ENCODE measurements at places on chromosomes 2 and 18. TPM values are rescaled to one million over a fixed set of nuclear protein-coding genes. Genes with fewer than 3 reads are reported as not detected.

DYNAP gene
- total RNA-seq = not detected

SALL3 gene
- not detected for total RNA-seq

POTEJ gene
- total RNA-seq = not detected

DNA sequence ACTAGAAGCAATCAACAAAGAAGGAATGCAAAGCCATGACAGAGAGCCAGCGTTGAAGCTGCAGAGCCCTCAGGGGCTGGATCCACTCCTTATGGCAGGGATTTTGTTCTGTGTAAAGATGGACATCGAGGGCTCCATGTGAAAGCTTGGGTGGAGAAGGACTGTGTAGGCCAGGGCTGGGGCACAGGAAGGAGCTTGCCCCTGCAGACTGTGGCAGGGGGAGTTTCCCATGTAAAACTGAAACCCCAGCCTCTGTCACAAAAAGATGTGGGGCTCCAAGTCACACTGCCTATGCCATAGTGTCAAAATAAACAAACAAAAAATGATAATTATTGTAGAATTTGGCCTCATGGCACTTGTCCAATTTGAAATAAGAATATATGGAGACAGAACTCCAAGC, 408.7 kb upstream of the HS6ST1 start:
- no peak for DNase-seq

DNA sequence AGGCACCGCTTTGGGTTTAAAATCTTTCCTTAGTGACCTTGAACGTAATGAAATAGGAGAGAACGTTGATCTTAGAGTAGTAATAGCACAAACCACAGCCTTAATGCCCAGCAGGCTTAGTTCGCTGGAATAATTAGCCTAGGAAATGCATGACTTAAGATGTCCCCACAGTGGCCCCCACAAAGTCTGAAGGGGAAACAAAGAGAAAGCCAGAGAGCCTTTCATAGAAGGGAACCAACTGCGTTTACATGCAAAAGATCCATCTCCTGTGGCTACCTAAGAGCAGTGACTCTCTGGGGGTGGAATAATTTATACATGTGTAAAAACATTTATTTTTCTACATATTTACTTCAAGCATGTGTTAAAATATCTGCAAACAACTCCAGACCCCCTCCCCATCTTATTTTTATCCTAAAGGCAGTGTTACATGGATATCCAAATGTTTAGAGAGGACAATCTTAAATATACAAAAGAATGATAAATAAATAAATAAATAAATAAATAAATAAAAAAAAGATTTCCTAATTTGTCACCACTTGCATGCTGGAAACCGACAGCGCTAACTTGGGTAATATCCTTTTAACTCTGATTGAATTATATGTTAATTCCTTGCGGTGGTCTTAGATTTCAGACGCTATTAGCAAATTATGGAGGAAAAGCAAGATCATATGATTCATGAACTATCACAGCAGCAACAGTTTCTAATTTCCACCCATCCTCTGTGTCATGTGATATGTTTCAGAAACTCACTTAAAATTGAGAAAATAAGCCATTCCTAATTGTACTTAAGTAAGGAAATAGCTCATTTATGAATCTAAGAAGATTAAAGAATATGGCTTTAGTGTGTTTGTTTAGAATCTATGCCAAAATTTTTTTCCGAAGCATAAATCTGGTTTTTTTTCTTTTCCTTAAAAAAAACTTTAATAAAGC, 23.4 kb upstream of the CYP1B1 start:
- DNase-seq = no peak

- DNase-seq = no peak
These were observed 14.7 kb upstream of the TTC32 start for GRCh38 chr2:19916385-19916950.

DNA sequence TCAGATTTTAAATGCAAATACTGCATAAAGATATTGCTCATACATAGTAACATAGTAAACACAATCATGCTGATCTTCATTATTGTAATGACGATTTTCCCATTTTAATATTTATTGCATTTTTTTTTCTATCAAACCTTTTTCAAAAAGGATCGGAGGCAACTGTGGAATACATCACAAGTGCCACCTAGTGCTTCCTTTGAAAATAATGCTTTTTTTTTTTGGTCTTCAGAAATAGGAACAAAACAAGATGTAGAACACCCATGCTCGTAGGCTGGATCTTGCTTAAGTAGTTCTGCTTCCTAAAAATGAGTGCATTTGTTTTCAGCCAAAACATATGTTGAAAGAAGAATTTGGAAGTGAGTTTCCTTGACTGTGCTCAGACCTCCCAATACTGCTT, 35.7 kb upstream of the GPR155 start:
- no peak for DNase-seq

- DNase-seq = no peak
These were observed 14.7 kb downstream of the NDUFAF7 start for GRCh38 chr2:37246205-37246604.

DNA sequence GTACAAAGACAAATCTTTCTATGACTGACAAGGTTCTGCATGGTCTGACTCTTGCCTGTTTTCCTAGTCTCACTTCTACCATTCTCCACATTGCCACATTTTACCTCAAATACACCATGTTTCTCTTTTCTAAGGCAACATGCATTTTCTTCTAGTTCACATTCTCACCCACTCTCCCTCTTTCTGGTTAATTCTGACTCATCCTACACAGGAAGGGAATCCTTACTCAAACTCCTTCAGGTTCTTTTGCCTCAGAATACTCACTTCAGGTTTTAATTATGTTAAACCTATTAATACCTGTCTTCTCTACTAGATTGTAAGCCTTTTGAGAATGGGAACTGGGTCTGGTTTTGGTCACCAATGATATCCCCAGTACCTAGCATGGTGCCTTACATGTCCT, 47.2 kb downstream of the MAP2 start:
- no peak for DNase-seq

DNA sequence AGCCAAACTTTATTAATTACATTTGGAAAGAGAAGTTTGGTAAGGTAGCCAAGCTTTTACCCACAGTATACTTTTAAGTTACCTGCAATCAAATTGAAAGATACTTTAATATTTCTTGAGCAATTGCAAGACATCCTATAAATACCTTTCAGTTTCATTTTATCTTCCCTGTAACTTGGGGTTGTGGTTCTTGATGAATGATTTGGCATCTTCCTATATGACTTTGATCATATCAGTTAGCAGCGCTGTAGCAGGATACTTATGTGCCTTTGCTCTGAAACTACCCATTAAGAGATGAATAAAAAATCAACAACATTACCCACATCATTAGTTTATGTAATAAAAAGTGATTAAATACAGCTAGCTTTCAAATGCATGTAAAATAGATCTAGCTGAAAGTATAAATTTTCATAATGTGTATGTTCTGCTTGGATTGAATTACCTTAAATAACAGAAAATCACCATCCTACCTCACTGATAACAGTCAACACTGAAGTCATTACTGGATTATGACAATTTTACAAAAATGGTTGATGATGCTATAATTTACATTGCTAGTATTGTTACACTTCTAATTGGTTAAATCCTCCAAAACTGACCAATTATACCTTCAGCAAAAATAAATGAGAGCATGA, 50.4 kb downstream of the MMADHC start:
- DNase-seq = no peak

DNA sequence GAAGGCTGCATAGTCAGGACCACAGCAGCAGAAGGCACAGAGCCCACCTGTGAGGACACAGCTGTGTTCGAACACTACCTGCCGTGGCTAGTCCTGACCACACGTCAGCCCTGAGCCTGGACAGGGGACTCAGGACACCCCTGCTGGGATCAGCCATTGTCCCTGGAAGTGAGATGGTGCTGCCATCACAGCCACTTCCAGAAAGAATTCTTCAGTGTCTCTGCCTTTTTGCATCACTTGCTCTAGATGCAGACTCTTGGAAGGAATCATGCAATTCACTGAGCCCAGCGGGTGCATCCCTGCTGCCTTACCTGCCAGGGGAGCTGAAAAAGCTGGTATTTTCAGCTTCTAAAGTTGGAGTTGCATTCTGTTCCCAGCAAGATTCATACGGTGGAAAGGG, 49.3 kb downstream of the LAMA3 start:
- DNase-seq = no peak

DNA sequence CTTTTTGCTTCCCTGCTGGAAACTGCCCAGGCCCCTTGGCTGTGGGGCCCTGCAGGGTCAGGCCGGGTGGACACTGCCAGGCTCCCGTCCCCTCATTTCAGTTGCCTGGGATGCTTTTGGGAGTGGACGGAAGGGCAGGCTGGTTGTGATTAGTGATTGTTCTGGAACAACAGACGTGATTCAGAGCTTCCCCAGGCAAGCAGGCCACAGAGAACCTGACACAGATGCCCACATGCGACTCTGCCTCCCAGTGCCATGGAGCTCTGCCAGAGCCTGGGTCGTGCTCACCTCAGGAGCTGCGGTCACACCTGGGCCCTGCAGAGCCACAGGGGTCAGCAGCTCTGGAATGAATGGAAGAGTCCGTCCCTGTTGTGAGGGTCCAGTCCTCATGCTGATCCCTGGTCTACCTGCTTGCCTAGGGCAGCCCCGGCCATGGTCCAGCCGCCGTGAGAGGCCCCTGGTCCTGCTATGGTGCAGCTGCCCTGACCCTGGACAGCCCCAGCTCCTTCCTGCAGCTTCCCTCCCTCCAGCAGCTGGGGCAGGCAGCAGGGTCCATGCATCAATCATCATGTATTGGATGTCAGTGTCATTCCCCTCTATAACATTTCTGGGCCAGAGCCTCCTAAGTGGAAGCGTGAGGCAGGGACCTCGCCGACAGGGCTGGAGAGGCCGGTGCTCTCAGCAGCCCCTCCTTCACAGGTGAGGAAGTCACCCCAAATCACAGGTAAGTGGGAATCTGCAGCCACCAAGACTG, 518.6 kb upstream of the MYT1L start:
- no peak for DNase-seq

- DNase-seq = no peak
These were observed 29.6 kb downstream of the IGFBP5 start for GRCh38 chr2:216665717-216666116.

DNA sequence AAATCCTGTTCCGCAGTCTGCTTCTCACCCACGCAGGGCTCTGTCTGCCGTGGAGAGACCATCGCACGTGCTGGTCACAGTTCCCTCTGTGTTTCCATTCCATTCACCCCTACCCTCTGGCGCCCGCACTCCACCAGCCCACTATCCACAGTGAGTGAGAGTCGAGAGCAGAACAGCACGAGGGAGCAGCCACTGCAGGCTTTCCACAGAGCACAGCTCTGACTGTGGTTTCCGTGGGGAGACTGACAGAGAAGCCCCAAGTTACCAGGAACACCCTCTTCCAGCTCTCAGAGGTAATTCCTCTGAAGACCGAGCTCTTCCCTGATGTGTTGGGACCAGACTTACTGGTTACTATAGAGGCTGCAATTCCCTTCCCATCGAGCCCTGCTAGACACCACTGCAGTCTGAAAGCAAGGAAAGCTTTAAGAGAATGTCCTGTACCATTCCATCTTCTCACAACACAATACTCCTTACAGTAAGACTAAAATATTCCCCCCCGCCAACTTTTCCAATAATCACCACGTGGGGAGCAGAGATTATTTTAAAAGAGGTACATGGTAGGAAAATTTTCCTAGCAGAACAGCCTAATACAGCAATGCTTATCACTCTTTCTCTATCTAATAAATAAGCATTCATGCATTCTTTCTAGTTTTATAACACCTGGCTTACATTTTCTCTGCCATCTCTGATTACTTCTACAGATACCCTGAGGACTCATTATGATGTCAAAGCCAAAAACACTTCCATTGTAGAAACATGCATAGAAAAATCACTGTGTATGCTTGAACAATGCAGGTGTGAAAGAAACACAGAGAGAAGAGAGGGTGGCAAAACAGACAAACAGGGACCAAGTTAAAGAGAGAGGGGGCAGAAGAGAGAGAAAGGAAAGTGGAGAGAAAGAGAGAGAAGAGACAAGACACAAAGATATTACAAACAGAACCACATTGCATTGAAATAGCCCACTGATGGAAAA, 4.7 kb downstream of the MYT1L start:
- DNase-seq = no peak

GRCh38 chr2:180319586-180320405, 312.7 kb upstream of the CWC22 start:
- no peak for DNase-seq

GRCh38 chr2:230658877-230659652, 53.6 kb upstream of the CAB39 start:
- DNase-seq = no peak

GRCh38 chr2:3480352-3481010, 38.9 kb downstream of the ADI1 start:
- DNase-seq = no peak

- DNase-seq = no peak
These were observed 623.5 kb downstream of the DCC start for GRCh38 chr18:52963481-52963880.
